ENCODE measurements at places on chromosomes 13 and 19. TPM values are rescaled to one million over a fixed set of nuclear protein-coding genes. Genes with fewer than 3 reads are reported as not detected.

Gene LILRB3
- total RNA-seq, result 50.5 TPM

Gene CCDC9
- total RNA-seq, result 27.3 TPM

Gene SNRPA
- total RNA-seq, result 41.3 TPM

Gene HCN2
- total RNA-seq, result 0.16 TPM

Gene AMER2
- total RNA-seq, result 0.03 TPM

Gene ATP7B
- total RNA-seq, result 7.1 TPM

Gene MUC16
- total RNA-seq, result 0.90 TPM

Gene NKPD1
- total RNA-seq, result not detected

Gene EMC10
- total RNA-seq, result 53.3 TPM

Gene SLC25A41
- total RNA-seq, result not detected

Gene TBXA2R
- total RNA-seq, result 5.4 TPM

Gene ZNF749
- 12.1 TPM for total RNA-seq

Gene LRP3
- total RNA-seq, result 43.3 TPM

Gene LRG1
- 4.0 TPM for total RNA-seq

Gene DCT
- total RNA-seq, result 0.26 TPM

Gene EBI3
- total RNA-seq, result 5.8 TPM

Gene CCL25
- not detected for total RNA-seq

Gene COMP
- 21.2 TPM for total RNA-seq

Gene CD33
- total RNA-seq, result 18.6 TPM

Gene ACP7
- total RNA-seq, result not detected

Gene ACER1
- total RNA-seq, result not detected

Gene HSD17B14
- total RNA-seq, result 9.4 TPM

Gene KLK4
- not detected for total RNA-seq

Gene ZNF534
- not detected for total RNA-seq

Gene FCAR
- total RNA-seq, result 16.3 TPM

Gene ZNF382
- 6.0 TPM for total RNA-seq
